ENCODE measurements at places on chromosomes 13 and 19.

- no peaks in the 10 kb centered on the region for H3K4me1 ChIP-seq
- H3K4me3 ChIP-seq = no peak overlapping the region
- no peak overlapping the region for H3K27ac ChIP-seq
- no peaks in the 10 kb centered on the region for H3K27me3 ChIP-seq
These were observed 21.1 kb downstream of the ZNF473 start for GRCh38 chr19:50046649-50047503.

DNA sequence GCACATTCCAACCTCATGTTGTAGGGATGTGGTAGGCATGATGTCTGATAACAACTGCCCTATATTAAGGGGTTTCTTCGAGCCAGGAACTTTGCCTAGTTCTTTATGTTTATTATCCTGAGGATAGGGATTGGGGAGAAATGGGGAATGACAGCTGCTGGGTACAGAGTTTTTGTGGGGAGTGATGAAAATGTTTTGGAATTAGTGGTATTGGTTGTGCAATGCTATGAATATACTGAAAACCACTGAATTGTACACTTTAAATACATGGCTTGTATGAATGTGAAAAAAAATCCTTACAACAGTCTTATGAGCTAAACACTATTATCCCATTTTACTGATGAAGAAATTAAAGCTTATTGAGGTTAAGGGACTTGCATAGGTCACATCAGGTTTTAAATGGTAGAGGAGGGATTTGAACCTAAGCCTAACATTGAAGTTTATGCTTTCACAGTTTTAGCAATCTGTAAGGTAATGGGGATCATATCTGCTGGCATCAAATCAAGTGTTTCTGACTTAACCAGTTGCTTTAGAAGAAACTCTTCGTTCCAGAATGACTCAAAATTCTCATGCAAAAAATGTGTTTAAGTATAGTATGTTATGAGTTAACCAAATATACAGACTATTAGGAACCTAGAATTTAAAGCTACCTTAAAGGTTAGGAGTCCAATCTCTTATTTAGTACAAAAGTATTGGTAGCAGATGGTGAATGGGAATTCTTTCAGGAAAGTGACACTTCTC lies 61.4 kb downstream of the ERCC5 start:
- H3K27me3 ChIP-seq = no peaks in the 10 kb centered on the region
- H3K27ac ChIP-seq = no peak overlapping the region
- no peaks in the 10 kb centered on the region for H3K4me1 ChIP-seq
- DNase-seq = no peak
- no peaks in the 10 kb centered on the region for H3K36me3 ChIP-seq

GRCh38 chr19:55578761-55579747 lies 1.6 kb downstream of the ZNF579 start:
- H3K4me3 ChIP-seq = peak overlapping the region; percentile 86
- H3K27me3 ChIP-seq = no peaks in the 10 kb centered on the region
- peaks cover 31% of the 10 kb centered on the region for H3K4me1 ChIP-seq
- peaks cover 13% of the 10 kb centered on the region for H3K36me3 ChIP-seq
- no peak for DNase-seq

- H3K27ac ChIP-seq = no peak overlapping the region
- H3K27me3 ChIP-seq = no peaks in the 10 kb centered on the region
- DNase-seq = no peak
- no peak overlapping the region for H3K4me3 ChIP-seq
These were observed 22.9 kb upstream of the FAM216B start for GRCh38 chr13:42758515-42758914.

GRCh38 chr13:49560270-49561061 lies 24.9 kb downstream of the RCBTB1 start:
- H3K36me3 ChIP-seq = peaks cover 7% of the 10 kb centered on the region
- H3K4me3 ChIP-seq = no peak overlapping the region
- H3K4me1 ChIP-seq = peaks cover 7% of the 10 kb centered on the region
- peak overlapping the region; percentile 40 for H3K27ac ChIP-seq
- H3K27me3 ChIP-seq = no peaks in the 10 kb centered on the region

- H3K27ac ChIP-seq = no peak within 1 kb of the TSS
- H3K27me3 ChIP-seq = peaks cover 33% of the 10 kb centered on the region
- no peak for DNase-seq
- H3K4me3 ChIP-seq = no peak within 1 kb of the TSS
- H3K36me3 ChIP-seq = no peaks in the 10 kb centered on the region
These were observed at the start of gene JSRP1 for GRCh38 chr19:2255982-2256685. TSS of gene JSRP1 (minus strand) at chr19:2256417. CDS start at chr19:2255314, 1,103 bp downstream.

DNA sequence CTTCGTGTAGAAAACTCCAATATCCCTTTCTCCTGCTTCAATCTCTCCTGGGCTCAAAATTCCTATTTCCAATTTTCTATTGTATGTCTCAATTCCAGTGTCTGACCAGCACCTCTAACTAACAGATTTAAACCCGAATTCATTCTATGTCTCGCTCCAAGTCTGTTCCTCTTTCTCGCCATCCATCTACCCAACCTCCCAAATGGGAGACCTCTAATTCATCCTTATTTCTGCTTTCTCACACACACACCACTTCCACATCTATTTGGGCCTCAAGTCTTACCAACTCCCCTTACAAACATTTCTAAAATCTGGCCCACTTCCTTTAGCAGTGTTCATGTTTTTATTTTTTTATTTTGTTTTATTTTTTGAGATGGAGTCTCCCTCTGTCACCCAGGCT lies 53.3 kb downstream of the MBD3L2B start:
- no peak overlapping the region for H3K4me3 ChIP-seq
- H3K27me3 ChIP-seq = no peaks in the 10 kb centered on the region
- no peak for DNase-seq
- H3K4me1 ChIP-seq = no peaks in the 10 kb centered on the region

GRCh38 chr19:32373585-32374295 lies 28.3 kb downstream of the ZNF507 start:
- peak; percentile 99 for DNase-seq
- H3K4me1 ChIP-seq = peaks cover 7% of the 10 kb centered on the region
- H3K27ac ChIP-seq = peak overlapping the region; percentile 95

GRCh38 chr13:50518781-50519201 lies 324.7 kb downstream of the DLEU7 start:
- H3K27ac ChIP-seq = no peak overlapping the region
- no peaks in the 10 kb centered on the region for H3K4me1 ChIP-seq
- DNase-seq = peak; percentile 86
- no peak overlapping the region for H3K4me3 ChIP-seq

- H3K4me3 ChIP-seq = peak overlapping the region; percentile 68
- peaks cover 34% of the 10 kb centered on the region for H3K27me3 ChIP-seq
- no peak overlapping the region for H3K27ac ChIP-seq
- peaks cover 18% of the 10 kb centered on the region for H3K4me1 ChIP-seq
These were observed 664 bp downstream of the MAST3 start for GRCh38 chr19:18097993-18098890.

- H3K27ac ChIP-seq = no peak overlapping the region
- H3K36me3 ChIP-seq = peaks cover 80% of the 10 kb centered on the region
- no peaks in the 10 kb centered on the region for H3K27me3 ChIP-seq
- no peaks in the 10 kb centered on the region for H3K4me1 ChIP-seq
These were observed 6.5 kb downstream of the ZNF426 start for GRCh38 chr19:9531933-9532332.

GRCh38 chr13:66077132-66077689 lies 1152.9 kb downstream of the PCDH9 start:
- no peak overlapping the region for H3K27ac ChIP-seq
- DNase-seq = no peak
- no peaks in the 10 kb centered on the region for H3K27me3 ChIP-seq
- H3K4me1 ChIP-seq = no peaks in the 10 kb centered on the region

DNA sequence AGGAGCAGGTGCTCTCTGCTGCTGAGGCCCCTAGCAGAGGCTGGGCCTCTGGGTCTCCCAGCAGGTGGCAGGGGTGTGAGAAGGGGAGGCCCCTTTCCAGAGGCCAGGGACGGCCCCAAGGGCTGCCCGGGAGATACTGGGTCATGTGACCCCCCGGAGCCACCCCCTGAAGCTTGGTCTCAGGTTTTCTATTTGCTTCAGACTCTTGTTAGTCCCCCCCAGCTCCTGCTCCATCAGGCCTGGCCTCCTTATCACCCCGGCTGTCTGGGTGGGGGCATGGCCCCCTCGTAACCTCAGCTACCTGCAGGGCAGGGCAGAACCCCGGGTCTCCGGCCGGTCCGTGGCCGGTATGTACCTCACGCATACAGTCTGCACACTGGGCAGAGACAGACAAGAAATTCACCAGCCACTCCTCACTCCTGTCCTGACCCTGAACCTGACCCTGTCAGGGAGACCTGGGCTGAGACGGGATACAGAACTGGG lies 13.2 kb upstream of the TCF3 start:
- H3K4me3 ChIP-seq = no peak overlapping the region
- H3K4me1 ChIP-seq = peaks cover 14% of the 10 kb centered on the region
- no peaks in the 10 kb centered on the region for H3K36me3 ChIP-seq
- H3K27me3 ChIP-seq = peaks cover 32% of the 10 kb centered on the region
- DNase-seq = no peak
- no peak overlapping the region for H3K27ac ChIP-seq

DNA sequence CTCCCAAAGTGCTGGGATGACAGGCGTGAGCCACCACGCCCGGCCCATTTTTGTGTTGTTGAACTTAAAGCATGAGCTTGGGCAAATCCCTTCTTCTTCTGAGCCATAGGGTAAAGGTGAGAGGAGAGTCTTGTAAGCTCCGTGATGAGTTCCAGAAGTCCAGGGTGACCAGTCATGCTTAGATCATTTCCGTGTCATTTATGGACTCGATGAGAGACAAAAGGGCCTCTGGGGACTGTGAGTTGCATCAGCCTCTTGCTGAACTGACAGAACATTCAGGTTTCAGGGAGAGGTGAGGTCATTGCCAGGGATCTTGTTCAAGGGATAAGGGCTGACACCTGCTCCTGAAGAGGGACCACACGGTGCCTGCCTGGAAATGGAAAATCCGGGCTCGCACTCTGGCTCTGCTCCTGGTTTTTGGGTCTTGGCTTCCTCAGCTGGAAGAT lies 53.6 kb downstream of the GADD45B start:
- H3K4me1 ChIP-seq = peaks cover 14% of the 10 kb centered on the region
- H3K27me3 ChIP-seq = no peaks in the 10 kb centered on the region
- DNase-seq = peak; percentile 99
- no peak overlapping the region for H3K27ac ChIP-seq
- H3K36me3 ChIP-seq = no peaks in the 10 kb centered on the region

DNA sequence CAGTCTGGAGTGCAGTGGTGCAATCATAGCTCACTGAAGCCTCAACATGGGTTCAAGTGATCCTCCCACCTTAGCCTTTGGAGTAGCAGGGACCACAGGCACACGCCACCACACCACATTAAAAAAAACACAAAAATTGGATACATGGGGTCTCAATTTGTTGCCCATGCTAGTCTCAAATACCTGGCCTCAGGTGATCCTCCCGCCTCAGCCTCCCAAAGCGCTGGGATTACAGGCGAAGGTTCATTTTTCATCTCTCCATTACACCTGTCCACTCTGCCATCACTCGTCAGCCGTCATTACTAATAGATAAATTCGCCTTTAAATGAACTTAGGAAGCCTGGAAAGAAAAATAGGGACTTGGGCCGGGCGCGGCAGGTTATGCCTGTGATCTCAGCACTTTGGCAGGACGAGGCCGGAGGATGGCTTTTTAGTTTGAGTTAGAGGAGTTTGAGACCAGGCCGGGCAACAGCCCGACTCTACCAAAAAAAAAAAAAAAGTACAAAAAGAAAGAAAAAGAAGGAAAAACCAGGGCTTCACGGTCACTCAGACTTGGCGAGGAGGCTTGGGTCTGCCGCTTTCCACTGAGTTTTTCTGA lies 685 bp upstream of the SUPT5H start:
- peak overlapping the region; percentile 95 for H3K27ac ChIP-seq
- H3K36me3 ChIP-seq = peaks cover 19% of the 10 kb centered on the region
- DNase-seq = no peak
- H3K27me3 ChIP-seq = no peaks in the 10 kb centered on the region
- H3K4me1 ChIP-seq = peaks cover 21% of the 10 kb centered on the region
- H3K4me3 ChIP-seq = peak overlapping the region; percentile 99

GRCh38 chr13:28324181-28324789 lies 170.6 kb downstream of the FLT1 start:
- H3K4me3 ChIP-seq = no peak overlapping the region
- H3K4me1 ChIP-seq = peaks cover 2% of the 10 kb centered on the region
- H3K36me3 ChIP-seq = no peaks in the 10 kb centered on the region

DNA sequence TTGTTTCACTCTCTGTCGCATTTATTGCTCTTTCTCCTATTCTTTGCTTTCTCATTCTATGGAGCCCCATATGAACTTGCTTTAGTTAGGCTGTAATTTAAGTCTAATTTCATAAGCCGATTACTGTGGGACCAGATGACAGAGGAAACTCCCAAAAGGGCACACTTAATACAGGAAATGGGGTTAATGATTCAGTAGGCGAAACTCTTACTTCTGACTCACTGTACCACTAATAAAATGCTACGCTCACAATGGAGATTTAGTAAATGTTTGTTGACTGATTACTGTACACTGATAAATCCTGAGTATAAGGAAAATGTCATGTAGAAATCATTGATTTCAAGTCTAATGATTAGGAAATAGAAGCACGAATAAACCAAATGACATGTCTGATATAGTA lies 276.4 kb downstream of the KLF5 start:
- H3K27ac ChIP-seq = peak overlapping the region; percentile 53
- H3K36me3 ChIP-seq = no peaks in the 10 kb centered on the region
- DNase-seq = peak; percentile 91
- no peak overlapping the region for H3K4me3 ChIP-seq

DNA sequence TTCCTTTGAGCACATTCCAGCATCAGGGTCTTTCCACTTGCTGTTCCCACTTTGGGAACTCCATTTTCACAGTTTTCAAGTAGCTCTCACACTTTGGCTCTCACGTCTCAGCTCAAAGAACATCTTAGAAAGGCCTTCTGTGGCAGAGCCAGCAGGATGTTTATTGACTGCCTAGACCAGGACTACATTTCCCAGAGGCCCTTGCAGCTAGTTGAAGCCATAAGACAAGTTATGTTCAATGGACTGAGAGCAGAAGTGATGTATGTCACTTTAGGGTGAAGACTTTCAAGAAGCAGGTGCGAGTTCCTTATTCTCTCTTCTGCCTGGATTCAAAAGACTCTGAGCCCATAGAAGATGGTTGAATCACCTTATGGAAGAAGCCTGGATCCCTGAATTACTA lies 4.3 kb upstream of the HAUS5 start:
- H3K4me1 ChIP-seq = peaks cover 11% of the 10 kb centered on the region
- no peak overlapping the region for H3K4me3 ChIP-seq
- peaks cover 3% of the 10 kb centered on the region for H3K27me3 ChIP-seq
- no peaks in the 10 kb centered on the region for H3K36me3 ChIP-seq

- no peaks in the 10 kb centered on the region for H3K36me3 ChIP-seq
- peaks cover 4% of the 10 kb centered on the region for H3K27me3 ChIP-seq
- peaks cover 19% of the 10 kb centered on the region for H3K4me1 ChIP-seq
These were observed 178.8 kb downstream of the KATNAL1 start for GRCh38 chr13:30128591-30128990.

Measured in mesenchymal stem cell (in vitro differentiated cells and primary cell).